NCI-H146 (cell line): ENCODE measurements at places on chromosomes 11 and 22.

- peak; percentile 60 for DNase-seq
Observed at GRCh38 chr11:105719073-105719822, 109.4 kb downstream of the GRIA4 start.

GRCh38 chr11:63870351-63871140 lies 31.6 kb downstream of the MARK2 start:
- no peak for DNase-seq

DNA sequence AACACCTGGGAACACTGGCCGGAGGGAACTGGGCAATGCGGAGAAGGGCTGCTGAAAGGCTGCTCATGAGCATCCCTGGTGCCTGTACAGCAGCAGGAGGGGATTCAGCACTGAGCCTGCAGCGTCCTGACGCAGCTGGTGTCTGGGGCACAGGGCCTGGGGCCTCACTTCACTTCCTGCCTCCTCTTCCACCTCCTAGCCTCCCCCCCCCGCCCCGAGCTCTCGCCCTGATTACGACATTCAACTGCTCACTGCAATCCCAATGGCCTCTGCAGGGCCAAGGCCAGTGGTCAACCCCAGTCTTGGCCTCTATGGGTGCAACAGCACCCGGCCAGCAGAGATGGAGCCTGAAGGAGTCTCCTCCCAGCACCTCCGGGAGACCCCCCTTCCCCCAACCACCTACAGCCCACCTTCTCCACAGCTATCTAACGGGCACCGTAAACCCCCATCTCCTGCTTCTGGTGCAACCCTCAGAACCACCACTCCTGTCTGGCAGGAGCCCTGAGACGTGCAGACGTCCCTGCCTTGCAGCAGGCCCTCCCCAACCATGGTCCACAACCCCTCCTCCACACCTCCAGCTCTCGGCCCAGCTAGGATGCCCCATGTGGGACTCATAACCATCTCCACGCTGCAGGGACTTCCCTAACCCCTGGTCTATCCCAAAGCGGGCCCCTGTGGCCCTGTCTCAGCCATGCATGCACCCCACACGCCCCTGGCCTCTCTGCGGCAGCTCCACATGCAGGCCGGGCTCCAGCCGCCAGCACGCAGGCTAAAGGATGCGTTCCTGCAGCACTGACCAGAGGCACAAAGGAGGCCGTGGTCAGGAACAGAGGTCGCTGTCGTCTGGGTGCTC lies 38.2 kb downstream of the BRD1 start:
- no peak for DNase-seq

GRCh38 chr22:49848690-49849160 lies 4.9 kb upstream of the ZBED4 start:
- no peak for DNase-seq

- no peak for DNase-seq
Observed at GRCh38 chr11:116042146-116042545, 537.9 kb upstream of the CADM1 start.

- no peak for DNase-seq
Observed at GRCh38 chr22:20822240-20822639, 36.4 kb downstream of the PI4KA start.

DNA sequence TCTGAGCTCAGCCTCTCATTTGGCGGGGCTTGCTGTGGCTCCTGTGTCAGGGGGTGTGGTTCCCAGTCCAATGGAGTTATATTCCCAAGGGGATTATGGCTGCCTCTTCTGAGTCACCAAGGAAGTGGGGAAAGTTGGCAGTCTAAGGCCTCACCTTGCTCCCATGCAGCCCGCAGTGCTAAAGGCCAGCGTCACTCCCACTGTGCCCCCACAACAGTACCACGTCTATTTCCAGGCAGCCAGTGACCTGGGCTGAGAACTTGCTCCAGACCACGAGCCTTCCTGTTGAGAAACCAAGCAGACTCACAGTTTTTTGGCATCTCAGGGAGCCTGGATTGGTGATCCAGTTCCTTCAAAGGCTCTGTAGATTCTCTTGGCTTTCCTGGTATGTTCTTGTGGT lies 45.6 kb downstream of the OR2AT4 start:
- DNase-seq = no peak

GRCh38 chr11:95306801-95307200 lies 75.8 kb upstream of the SESN3 start:
- no peak for DNase-seq

DNA sequence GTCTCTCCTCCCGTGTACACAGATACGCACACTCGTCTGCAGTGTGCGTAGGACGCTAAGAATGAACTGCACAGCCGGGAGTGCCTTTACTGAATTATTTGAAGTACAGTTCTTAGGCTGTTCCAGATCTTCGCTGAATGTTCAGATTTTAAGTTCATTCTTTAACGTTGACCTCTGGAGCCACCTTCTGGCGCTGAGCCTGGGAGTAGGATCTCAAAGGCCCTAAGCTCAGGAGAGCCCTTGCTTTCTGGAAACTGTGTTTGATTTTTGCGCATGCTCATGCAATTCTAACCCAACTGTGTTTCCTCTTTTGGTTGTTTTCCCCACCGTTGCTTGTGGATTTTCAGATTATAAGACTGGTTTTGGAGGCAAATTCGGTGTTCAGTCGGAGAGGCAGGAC lies 22.8 kb downstream of the CTTN start:
- DNase-seq = no peak

DNA sequence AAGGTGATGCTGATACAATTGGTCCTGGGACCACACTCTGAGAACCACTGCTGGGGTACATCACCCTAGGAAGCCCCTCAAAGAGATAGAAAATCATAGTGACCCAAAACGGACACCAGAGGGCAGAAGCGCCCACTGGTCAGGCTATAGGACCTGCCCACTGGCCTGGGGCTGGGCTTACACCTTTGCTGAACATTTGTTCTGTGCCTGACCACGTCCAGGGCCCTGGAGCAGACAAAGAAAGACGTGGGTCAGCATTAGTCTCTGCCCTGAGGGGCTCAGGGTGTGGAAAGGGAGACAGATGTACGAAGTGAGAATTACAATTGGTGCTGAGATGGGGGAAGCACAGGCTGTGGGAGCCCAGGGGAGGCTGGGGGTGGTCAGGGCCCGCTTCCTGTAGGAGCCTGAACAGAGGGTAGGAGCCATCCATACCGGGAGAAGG lies 14.4 kb upstream of the SERPINH1 start:
- DNase-seq = peak; percentile 74

- DNase-seq = no peak
Observed at GRCh38 chr22:26320447-26320846, 108.6 kb upstream of the ASPHD2 start.

- no peak for DNase-seq
Observed at GRCh38 chr11:26418386-26418912, 86.5 kb downstream of the ANO3 start.
